NCI-H2171 (cell line): ENCODE measurements at places on chromosomes 4 and X.

DNA sequence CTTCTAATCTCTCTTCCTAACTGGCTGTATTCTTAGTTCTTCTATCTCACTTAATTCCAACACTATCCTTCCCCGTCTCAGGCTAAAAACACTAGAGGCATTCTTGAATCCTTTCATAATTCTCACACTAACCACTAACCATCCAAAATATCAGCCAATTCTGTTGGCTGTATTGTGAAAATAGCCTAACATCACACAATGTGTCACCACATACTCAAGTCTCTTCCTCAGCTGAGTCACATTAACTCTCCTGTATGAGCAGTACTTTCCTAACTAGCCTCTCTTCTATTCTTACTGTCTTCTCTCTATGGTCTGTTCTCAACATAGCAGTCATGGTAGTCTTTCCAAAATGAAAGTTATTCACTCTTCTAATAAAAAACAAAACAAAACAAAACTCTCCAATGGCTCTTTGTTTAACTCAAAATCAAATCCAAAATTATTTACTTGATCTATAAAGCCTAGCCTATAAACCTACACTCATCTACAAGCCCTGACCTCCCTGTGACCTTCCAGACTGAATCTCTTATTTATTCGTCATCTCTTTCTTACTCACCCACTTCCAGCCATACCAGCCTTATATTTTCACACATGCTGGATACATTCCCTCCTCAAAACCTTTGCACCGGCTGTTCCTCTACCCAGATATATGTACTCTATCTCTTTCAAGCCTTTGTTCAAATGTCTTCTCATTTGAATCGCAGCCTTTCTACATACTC, 445.9 kb downstream of the TLL1 start:
- no peak for DNase-seq

GRCh38 chr4:81704461-81704860, 232.8 kb upstream of the RASGEF1B start:
- no peak for DNase-seq

GRCh38 chrX:9370893-9371292, 94.0 kb upstream of the TBL1X start:
- no peak for DNase-seq

DNA sequence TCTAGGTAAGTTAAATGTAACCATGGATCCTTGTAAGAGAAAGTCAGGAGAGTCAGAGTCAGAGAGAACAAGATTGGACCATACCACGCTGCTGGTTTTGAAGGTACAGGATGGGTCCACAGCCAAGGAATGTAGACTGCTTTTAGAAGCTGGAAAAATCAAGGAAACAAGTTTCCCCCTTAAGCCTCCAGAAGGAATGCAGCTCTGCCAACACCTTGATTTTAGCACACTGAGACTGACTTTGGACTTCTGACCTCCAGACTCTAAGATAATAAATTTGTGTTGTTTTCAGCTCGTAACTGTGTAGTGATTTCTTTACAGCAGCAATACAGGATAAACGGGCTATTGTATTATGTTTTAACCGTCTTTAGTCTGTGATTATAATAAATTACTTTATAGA, 108.0 kb upstream of the USP38 start:
- DNase-seq: no peak

GRCh38 chr4:102169345-102169744, 175.9 kb downstream of the SLC39A8 start:
- peak; percentile 89 for DNase-seq

DNA sequence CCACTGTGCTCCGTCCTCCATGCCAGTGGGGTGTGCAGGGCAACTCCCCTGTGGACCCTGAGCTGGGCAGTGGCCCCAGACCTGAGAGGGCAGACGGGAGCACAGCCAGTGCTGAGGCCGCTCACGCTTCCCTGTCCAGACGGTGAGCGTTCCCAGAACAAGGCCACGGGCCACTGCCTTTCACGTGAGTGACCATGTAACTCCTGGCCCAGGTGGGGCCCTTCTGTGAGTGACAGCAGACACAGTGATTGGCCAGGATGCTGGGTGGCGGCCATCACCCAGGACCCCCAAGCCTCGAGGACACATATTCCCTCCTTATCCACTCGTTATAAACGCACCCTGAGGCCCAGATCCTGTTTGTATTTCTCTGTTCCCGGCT, 10.5 kb downstream of the NSG1 start:
- DNase-seq: no peak

GRCh38 chr4:152165146-152165545, 370.7 kb downstream of the FBXW7 start:
- no peak for DNase-seq

DNA sequence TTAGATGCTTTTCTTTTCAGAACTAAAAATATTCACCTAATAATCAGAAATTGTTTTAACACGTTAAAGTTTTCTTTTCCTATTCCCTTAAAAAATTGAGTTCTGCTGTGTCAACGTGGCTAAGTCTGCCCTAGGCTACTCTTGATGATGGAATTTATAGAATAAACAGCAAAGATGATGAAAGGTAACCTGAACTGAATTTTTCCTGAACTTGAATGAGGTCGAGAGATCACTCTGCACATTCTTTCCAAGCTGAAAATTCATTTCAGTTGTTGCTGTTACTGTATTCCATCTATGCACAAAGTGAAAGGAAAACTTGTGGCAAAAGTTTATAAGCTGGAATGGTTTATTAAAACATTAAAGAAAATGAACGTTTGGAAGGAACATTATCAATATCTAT, 245.9 kb upstream of the GIMD1 start:
- no peak for DNase-seq
